Stimulated activated CD4-positive, alpha-beta T cell treated with anti-CD3 and anti-CD28 coated beads, Interleukin-1b, Interleukin-23, amount 100 ng/mL, for 1 hour (primary cell): ENCODE measurements at places on chromosomes 3 and 15.

GRCh38 chr3:4398120-4398940 lies 68.7 kb downstream of the SUMF1 start:
- no peak for DNase-seq

GRCh38 chr3:11661052-11661656 lies 17.4 kb upstream of the VGLL4 start:
- DNase-seq, result no peak

- DNase-seq, result no peak
Observed at GRCh38 chr3:125266971-125267370, 54.4 kb upstream of the SLC12A8 start.

GRCh38 chr3:170614214-170614966 lies 28.5 kb upstream of the SLC7A14 start:
- no peak for DNase-seq

DNA sequence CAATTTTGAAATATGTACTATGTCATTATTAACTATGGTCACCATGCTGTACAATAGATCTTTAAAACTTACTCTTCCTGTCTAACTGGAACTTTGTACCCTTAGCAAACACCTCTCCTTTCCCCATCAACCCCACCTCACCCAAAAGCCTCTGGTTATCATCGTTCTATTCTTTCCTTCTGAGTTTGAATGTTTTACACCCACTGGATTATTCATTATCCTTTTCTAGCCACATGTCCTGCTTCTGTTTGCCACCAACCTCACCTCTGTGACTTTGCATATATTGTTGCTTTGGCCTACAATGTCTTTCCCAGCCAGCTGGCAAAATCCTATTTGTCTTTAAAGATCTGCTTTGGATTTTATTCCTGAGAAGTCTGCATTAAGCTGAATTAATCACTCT lies 102.6 kb upstream of the TSPAN3 start:
- no peak for DNase-seq

DNA sequence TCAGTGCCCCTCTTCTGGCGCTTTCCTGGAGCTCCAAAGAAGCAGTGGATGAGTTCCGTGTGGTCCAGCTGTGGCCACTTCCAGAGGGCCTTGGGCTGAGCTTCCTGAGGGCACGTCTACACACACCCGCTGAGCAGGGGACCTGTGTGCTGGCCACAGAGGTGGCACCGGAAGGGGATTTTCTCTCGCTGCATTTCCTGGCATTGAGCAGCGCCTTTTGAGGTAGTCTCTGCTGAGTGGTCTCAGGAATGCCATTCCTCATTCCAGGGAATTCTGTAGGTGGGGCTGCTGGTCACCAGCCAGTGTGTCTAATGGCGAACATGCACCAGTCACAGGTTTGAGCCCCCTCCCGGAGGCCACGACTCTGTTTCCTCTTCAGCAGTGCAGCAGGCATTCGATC lies 48.1 kb downstream of the AMOTL2 start:
- no peak for DNase-seq

- DNase-seq, result no peak
Observed at GRCh38 chr15:27693280-27693679, 405.8 kb downstream of the OCA2 start.

GRCh38 chr3:123597561-123597960 lies 12.7 kb upstream of the HACD2 start:
- no peak for DNase-seq

- DNase-seq, result no peak
Observed at GRCh38 chr3:176074096-176074495, 1123.2 kb downstream of the TBL1XR1 start.

DNA sequence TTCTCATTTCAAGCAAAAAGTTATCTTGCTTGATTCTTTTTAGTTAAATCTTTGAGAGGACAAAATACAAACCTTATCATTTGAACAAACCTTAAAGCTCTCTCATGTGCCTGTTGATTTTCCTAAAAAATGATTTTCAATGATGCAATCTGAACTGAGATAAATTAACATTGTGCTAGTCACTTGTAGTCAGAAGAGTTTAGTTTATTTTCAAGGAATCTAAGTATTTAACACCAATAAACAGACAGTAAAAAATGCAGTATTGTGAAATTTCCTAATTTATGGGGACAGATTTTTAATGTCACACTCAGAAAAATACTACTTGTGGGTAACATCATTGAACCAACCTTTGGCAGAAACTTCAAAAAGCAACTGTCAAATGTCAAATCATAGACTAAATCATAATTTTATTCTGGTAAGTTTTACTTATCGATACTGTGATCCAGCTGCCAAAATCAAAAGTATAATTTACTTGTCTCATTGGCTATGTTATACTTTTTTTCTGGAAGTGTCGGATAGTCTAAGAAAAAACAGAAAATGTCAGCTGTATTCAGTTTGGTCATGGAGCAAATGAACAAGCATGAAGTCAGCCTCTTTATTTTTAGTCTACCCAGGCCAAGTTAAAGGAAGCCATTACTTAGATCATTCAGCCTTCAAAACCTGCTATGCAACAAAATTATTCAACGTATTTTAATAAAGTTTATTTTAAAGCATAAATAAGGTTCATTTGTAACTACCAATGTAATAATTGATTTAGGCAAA lies 52.4 kb upstream of the FNDC3B start:
- no peak for DNase-seq

- no peak for DNase-seq
Observed at GRCh38 chr3:184789314-184789998, 22.5 kb upstream of the VPS8 start.

GRCh38 chr3:105606016-105606415 lies 239.3 kb downstream of the ALCAM start:
- DNase-seq, result no peak

DNA sequence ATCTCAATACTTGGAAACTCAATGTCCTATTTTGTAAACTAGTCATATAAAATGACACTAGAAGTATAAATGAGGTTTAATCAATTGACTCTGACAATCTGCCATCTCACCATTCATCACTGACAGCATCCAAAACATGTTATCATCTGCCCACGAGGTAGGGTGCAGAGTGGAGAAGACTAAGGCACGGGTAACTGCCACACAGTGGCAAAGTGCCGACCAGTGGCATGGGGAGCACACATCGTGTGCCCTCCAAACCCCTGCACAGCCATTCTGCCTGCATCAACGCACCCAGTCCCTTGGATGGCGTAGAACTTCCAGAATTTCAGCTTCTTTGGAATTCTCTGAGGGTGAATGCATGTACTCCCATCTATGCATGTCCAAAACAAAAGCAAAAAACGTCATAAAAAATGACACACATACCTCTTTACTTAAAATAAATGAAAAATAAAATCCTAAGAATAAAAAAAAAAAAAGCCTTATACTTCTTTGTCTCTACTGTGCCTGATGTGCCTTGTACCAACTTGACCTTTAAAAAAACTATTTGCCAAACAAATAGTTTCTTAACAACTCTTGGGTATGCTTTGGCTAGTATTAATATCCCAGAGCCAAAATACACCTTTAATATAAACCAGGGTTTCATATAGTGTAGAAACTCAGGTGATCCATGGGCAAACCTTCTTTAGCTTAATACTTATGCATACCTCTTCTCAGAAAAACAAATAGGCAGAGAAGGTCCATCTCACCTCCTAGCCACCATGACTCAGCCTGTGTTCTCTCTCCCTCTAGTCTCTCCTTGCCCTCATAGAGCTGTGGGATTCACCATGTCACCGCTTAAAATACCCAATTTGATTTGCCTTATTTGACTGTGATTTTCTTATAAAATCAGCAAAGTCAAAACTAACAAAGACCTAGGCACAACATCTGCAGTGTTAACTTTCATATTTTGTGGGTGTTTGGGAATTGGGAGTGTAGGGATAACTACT lies 12.7 kb downstream of the CPOX start:
- no peak for DNase-seq

DNA sequence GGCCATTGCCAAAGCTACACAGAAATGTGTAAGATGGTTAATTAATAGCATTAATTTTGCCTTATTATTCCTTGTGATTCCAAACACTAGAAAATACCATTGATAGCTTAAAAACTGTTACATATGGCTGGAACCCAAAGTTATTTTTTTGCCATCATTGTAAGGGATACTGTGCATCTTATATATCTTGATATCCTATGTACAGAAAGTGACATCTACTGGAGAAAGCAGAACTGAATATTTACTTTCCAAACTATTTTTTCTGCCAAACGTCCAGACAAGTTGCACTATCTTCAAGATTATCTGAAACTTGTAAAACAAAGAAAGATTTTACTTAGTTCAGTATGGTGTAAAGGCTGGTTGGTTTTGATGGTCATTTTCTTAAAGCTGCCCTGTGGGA lies 33.3 kb upstream of the MEIS2 start:
- no peak for DNase-seq

DNA sequence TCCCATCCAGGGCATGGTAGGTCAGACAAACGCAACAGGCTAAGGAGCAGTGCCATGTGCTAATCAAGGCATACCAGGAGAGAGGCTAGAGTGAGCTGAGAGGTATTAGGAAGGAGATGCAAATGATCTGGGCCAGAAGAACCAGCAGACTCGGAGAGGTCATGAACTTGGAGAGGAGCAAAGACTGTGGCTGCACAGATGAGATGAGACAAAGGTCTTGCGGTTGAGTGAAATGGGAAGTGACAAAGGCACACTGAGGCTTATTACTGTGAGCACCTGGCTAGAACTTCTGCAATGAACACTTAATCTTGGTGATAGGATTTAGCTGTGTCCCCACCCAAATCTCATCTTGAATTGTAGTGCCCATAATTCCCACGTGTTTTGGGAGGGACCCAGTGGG lies 380.2 kb downstream of the ULK4 start:
- DNase-seq, result no peak

- no peak for DNase-seq
Observed at GRCh38 chr3:15819043-15819442, 21.3 kb upstream of the ANKRD28 start.

DNA sequence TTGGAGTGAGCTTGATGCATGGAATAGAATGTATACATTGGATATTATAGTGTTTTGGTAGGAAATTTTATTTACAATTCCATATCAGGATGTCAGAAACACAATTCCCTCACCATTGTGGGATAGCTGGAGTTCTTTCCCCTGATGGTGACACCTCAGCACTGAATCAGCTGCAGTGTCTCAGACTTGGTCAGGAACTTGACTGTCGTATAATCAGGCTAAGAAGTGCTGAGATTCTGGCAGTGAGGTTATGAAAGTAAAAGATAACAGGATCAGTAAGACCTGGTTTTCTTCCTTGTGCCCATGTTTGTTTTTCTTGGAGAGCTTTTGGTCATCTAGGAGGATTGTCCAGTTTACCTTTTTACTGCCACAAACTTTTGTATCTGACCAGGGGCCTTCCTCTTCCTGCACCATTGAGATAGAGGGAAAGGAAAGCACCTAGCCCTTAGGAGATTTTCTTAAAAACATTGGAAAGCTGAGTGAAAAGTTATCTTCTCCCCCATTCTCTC lies 27.3 kb upstream of the ST3GAL6 start:
- no peak for DNase-seq

- DNase-seq, result no peak
Observed at GRCh38 chr15:78364233-78364632, 24.1 kb downstream of the CRABP1 start.

GRCh38 chr3:115092220-115092791 lies 54.8 kb downstream of the ZBTB20 start:
- DNase-seq, result peak; percentile 21

- no peak for DNase-seq
Observed at GRCh38 chr15:77500989-77501388, 80.3 kb downstream of the HMG20A start.

GRCh38 chr3:171266034-171266739 lies 194.0 kb downstream of the TNIK start:
- DNase-seq, result no peak
